ENCODE measurements at places on chromosomes 11 and 22. TPM values are rescaled to one million over a fixed set of nuclear protein-coding genes. Genes with fewer than 3 reads are reported as not detected.

SYT8 gene
- total RNA-seq = not detected

TSPAN32 gene
- 2.6 TPM for total RNA-seq

GRM5 gene
- total RNA-seq = not detected

TRIM49 gene
- total RNA-seq = not detected

PACSIN3 gene
- total RNA-seq = 186 TPM

CENPM gene
- total RNA-seq = not detected

Measured in right atrium auricular region (tissue), 2 donors.